IPS DF 19.7 (cell line): ENCODE measurements at places on chromosomes 5 and 9.

DNA sequence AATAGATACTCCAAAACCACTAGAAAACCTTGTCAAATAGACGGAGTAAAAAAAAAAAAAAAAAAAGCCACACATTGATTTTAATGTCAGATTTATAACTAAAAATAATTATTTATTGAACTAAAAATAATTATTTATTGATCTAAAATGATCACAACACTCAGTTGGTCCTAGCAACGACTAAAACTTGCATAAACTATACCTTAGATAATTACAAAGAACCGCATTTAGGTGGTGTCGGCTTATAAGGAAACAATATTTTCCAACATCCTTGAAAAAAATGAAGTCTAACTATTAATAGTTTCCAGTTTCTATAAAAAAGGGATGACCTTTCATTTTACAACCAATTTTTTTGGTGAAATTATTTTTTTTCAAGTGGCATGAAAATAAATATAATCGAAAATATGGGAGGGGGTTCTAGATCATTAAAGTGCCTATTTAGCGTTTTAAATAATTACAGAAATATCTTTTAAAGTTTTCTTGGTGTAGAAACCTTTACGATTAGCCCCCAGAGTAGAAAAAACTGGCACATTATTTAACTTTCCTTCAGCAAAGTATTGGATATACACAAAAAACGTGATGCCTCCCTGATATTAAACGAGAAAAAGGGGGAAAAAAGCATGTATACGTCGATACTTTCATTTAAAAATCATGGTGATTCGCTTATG is 3.7 kb downstream of the ARRDC3 start:
- DNase-seq, result no peak

DNA sequence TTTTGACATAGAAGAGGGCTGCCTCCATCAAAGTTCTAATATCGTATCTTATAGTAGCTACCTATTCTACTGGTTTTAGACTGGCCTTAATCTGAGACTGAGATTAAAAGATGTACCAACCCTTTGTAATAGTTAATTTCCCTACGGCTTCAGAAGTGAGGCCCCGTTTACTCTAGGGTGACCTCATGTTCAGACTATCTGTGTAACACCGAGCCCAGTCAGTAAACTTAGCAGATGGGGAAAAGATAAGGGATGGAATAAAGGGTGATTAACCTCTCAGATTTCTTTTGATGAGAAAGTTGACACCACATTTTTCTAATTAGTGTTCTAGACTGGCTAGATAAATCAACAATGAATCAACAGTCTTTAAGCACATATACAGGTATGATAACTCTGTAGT is 283.1 kb downstream of the KCTD16 start:
- no peak for DNase-seq

DNA sequence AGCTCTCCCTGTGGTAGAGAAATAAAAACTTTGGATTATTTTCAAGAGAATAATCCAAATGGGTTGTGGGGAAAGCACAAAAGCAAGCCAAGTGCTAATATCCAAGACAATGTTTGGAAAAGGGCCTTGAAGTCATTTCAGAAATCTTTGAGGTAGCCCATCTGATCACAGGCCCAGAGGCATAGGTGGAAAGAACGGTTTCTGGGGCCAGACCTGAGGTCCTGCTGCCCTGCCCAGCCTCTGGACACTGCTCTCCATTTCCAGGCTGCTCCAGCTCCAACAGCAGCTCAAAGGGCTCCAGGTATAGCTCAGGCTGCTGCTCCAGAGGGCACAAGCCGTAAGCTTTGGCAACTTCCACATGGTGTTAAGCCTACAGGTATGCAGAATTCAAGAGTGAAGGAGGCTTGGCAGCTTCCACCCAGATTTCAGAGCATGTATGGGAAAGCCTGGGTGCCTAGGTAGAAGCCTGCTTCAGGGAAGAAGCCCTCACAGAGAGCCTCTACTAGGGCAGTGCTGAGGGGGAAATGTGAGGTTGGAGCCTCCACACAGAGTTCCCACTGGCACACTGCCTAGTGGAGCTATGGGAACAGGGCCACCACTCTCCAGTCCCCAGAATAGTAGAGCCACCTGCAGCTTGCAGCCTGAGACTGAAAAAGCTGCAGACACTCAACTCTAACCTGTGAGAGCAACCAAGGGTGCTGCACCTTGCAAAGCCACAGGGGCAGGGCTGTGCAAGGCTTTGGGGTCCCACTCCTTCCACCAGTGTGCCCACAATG is 133.1 kb downstream of the PIK3R1 start:
- DNase-seq, result no peak

DNA sequence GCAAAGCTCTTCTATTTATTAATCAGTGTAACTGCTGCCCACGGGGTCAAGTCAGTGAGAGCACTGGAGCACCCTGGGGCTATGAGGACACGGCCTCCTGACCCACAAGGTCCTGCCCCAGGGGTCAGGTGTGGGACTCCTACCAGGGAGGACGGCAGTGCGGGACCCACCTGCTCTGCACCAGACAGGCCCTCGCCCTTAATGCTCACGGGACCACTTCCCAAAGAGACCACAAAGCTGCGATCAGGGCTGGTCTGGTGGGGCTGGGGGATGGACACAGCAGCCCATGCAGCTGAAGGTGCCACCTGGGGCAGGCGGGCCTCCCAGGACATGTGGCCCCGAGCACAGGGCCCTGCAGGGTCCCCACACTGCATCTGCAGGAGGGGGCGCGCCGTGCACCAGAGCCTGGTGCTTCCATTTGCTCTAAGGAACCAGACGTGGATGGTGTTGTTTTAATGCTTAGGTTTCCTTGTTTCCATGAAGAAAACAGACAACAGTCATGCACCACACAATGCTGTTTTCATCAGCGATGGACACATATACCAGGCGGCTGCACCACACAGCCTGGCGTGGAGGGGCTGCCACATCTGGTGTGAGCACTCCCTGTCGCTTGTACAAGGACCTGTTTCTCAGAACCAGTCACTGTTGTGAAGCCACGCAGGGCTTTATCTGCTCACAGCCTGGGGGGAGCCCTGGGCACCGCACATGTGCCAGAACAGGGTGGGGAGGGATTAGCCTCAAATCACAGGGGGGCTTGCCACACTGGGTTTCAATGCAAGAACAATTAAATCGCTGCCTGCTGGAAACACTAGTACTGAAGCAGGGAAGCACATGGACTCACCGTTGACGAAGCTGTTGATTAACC is 22.6 kb downstream of the CLPTM1L start:
- DNase-seq, result no peak

- no peak for DNase-seq
Observed at GRCh38 chr5:105150323-105150722, 1587.7 kb upstream of the NUDT12 start.

DNA sequence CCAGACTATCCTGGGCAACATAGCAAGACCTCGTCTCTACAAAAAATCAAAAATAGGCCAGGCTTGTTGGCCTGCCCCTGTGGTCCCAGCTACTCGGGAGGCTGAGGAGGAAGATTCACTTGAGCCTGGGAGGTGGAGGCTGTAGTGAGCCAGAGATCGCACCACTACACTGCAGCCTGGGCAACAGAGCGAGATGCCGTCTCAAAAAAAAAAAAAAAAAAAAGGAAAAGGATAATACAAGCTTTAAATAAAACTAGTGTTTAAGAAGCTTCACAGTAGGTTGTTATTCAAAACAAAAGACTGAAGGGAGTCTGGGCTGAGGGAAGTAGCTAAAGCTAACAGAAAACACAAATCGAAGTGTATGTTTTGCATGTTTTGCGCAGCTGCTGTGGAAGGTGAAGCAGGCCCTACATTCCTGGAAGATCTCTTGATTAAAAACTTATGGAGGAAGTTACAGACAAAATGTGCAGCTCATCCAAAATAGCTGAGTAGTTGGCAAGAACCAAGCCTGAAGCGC is 581 bp upstream of the C9orf40 start:
- no peak for DNase-seq

DNA sequence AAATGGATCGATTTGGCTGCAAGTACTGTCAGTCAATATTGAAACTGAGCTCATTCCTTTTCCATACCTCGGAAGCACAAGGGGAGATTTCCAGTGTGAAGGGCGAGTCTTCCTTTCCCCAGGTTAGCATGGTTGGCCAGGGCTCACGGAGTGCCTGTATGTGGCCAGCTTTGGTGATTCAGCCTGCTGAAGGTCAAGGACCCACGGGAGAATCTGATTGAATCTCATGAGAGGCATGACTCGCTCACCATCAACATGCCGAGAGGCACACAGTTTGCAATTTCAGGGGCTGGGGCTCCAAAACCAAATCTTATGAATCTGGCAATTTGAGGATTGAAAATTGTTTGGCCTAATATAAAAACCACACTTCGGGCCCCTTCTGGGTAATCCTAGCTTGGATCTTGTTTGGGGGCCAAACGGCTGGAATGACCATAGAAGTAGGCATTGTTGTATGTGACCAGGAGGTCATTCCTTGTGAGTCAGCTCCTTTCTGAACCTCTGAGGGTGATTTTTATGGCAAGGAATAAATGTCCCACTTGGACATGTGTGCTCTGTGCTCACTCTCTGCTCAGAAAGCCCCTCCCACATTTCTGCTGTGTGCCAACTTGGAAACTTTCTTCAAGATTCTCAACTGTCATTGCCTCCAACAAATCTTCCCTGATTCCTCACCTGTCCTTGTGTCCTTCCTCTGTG is 69.8 kb downstream of the DOCK2 start:
- DNase-seq, result no peak

- DNase-seq, result no peak
Observed at GRCh38 chr9:131791542-131792254, 51.8 kb upstream of the RAPGEF1 start.

DNA sequence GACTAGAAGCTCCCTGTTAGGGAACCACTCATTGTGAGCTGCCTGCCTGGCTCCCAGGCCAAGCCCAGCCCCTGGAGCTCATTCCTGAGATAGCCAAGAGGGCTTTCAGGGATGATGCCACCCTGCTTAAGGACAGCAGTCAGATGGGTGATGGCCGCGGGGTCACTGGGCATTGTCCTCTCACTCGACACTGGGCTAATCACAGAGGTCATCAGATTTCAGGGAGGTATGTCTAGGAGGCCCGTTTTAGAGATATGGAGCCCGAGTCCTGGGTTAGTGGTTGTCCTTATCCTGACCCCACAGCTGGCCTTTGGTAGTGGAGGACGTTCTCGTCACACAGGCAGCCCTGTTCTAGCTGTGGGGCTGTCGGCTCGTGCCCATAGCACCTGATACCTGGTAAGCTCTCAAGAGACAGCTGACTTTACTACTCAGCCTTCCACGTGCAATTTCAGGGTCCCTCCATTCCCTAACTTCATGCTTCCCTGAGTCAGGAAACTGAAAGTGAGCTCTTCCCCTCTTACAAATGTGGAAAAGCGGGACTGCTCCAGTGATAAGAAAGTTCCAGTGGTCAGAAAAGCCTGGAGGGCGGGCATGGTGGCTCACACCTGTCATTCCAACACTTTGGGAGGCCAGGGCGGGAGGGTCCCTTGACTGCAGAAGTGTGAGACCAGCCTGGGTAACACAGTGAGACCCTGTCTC is 7.1 kb upstream of the PTGES start:
- no peak for DNase-seq
